T-helper 17 cell (primary cell): ENCODE measurements at places on chromosomes 16 and 17. TPM values are rescaled to one million over a fixed set of nuclear protein-coding genes. Genes with fewer than 3 reads are reported as not detected.

Gene SDR42E2
- total RNA-seq: 1.5 TPM

Gene CCDC40
- total RNA-seq: 4.5 TPM

DNA sequence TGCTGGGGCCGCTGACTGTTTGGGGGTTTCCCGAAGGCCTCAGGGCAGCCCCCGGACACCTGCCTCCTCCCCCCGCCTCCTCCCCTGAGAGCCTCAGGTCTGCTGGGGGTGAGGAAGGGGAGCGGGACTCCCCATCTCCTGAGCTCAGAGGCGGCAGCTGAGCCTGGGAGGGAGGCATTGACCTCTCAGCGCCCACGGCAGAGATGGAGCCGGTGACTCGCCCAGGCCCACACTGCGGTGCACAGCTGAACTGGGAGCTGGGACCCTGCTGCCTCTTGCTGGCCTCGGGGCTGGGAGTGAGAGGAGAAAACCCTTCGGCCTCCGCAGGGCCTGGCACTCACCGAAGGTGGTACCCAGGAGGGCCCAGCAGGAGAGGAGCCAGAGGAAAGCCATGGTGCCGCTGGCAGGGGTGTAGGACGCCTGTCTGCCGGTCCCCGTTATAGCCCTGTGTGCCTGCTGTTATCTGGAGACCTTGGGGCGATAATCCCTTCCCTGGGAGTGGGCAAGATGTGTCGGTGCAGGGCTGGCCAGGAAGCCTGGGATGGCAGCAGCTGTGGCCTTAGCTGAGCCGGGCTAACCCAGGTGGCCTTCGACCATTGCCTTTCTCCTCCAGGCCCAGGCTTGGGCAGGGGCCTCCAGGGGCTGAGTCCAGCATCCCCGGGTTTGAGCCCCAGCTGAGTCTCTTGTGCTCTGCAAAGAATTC is at the start of gene CTRB2:
TSS of gene CTRB2 (minus strand) at position 413 of the 703 bp plus-strand sequence. CDS start at position 393, 20 bp downstream.
- no peak for DNase-seq

DNA sequence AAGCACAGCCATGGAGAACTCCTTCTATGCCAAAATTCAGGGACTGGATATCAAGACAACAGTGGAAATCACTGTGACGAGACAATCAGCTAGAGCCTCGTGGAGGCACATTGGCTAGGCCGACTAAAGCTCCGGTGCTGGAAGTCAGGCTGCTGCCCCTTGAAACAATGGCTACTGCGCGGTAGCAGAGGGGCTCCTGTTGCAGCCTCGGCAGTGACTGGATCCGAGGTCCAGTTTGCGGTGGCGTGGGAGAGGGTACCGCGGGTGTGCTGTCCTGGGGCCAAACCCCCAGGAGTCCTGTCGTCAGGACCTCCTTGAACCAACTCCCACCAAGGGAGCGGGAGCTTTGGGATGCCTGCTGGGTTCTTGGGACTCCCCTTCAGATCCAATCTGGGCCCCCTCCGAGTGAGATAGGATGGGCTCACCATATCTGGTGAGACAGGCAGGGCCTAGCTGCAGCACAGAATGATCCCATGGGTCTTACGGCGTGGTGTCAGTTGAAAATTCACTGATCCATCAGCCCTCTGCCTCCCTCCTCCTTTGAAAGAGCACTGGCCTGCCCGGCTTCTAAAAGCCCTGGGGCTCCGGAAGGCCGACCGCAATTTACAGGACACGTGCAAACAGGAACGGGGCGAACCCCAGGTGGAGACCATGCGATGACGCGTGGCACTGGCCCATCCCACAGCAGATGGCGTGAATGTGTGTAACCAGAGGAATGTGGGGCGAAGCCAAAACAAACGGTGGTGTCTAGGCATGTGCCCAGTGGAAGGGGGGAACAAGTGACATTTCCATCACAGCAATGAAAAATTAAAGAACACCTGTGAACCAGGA is 15.8 kb upstream of the KCNJ18 start:
- DNase-seq: no peak

Gene CDK5R1
- 8.0 TPM for total RNA-seq

DNA sequence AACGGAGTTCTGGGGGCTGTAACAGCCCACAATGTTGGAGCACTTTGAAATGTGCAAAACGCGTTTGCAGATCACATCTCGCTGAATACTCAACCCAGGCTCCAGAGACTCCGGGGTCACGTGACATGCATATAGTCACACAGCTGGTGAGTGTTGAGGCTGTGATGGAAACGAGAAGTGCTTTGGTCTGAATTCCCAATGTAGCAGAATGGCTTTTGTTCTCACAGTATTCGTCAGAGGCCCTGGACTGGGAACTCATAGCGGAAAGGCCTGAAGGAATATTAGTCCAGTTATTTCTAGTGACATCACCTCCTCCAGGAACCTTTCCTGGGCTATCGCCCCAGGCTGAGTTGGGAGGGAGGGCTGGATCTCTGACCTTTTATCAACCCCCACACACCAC is 95.8 kb upstream of the CRHR1 start:
- no peak for DNase-seq

DNA sequence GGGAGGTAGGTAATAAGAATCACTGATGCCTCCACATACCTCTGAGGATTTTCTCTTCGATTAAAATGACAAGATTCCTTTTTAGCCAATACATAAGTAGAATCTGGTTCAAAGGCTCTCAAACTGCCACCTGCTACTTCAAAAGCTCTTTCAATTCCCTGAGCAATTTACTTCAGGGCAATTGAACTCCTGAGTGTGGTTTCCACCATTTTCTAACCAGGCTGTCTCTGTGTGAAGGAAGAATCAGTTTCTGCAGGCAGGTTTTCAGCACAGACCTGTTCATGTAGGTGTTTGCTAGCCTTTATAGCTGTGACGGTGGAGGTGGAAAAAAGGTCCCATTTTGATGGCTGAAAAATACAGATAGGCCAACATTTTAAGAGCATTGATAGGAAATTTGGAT is 18.2 kb upstream of the HS3ST3B1 start:
- no peak for DNase-seq
